ENCODE measurements at places on chromosomes 1 and 21.

DNA sequence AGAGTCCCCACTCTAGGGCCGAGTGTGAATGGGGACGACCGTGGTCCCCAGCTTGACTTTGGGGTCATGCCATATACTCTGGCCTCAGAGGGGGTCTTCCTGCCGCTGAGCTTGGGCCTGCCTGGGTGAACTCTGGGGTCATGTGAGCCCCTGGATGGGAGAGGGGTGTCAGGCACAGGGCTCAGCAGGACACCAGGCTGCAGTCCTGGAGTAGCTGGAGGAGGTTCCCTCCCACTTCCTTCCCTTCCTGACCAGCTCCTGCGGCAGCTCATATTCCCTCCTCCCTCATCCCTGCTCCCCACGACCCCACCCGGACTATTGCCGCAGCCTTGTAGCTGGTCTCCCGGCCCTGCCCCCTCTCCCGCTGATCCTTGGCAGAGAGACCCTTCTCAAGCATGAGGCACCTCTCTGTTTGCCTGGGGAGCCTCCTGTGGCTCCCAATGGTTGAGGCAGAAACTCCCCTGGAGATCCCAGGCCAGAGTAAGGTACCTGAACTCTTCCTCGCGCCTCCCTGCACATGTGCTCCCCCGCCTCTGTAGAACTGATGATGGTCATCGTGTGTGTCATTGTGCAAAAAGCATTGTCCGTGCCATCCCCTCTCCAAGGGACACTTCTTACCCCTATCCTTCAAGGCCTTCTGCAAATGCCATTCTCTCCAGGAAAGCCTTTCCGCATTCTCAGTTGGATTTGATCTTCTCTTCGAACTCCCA lies 1.8 kb downstream of the TNFRSF1B start:
- no peak for DNase-seq

GRCh38 chr1:67440339-67440738 lies 10.1 kb upstream of the SERBP1 start:
- no peak for DNase-seq

DNA sequence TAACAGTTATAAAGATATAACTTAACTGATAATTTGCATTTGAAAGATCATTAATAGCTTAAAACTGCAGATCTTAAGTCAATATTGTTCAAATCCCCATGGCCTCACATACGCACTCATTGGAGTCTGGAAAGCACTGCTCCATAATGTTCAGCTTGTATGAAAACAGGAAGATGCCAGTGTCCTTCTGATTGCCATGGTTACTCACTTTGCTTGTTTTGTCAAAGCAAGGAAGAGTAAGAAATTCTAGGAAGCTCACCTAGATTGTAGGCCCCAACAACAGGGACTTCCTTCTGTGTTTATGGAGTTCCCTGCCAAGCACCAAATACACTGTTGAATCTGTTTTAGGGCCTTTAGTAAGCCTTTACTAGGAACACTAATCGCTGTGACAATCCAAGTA lies 10.9 kb downstream of the GAS5 start:
- no peak for DNase-seq

GRCh38 chr1:231950331-231951128 lies 323.9 kb downstream of the DISC1 start:
- DNase-seq, result no peak
